ENCODE measurements at places on chromosomes 2 and 18. TPM values are rescaled to one million over a fixed set of nuclear protein-coding genes. Genes with fewer than 3 reads are reported as not detected.

- no peaks in the 10 kb centered on the region for H3K4me1 ChIP-seq
- H3K36me3 ChIP-seq, result no peaks in the 10 kb centered on the region
- H3K27me3 ChIP-seq, result no peaks in the 10 kb centered on the region
- H3K4me3 ChIP-seq, result no peak overlapping the region
Observed at GRCh38 chr2:39685126-39685525, 19.4 kb downstream of the TMEM178A start.

DNA sequence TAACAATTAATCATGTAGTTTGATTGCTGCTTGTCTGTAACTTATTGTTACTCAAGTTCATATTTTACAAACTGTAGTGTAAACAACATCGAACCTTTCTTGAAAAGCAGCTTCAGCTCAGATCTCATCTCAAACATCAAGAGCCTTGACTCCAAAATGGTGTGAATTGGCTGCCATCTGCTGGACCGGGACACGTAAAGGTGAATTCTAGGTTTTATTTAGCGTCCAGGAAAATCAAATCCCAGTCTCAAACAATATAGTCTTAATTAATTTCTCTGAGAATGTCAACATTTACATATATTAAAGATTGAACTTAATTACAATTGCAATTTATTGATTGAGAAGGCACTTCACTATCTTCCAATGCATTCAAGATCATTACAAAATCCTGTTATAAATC, 453.0 kb downstream of the GALR1 start:
- H3K4me3 ChIP-seq, result no peak overlapping the region
- no peak overlapping the region for H3K27ac ChIP-seq
- H3K27me3 ChIP-seq, result no peaks in the 10 kb centered on the region
- H3K4me1 ChIP-seq, result no peaks in the 10 kb centered on the region
- no peaks in the 10 kb centered on the region for H3K36me3 ChIP-seq
- DNase-seq, result no peak

- no peak overlapping the region for H3K4me3 ChIP-seq
- H3K36me3 ChIP-seq, result no peaks in the 10 kb centered on the region
- no peak overlapping the region for H3K27ac ChIP-seq
- H3K4me1 ChIP-seq, result no peaks in the 10 kb centered on the region
Observed at GRCh38 chr2:123953846-123954245, 71.2 kb upstream of the CNTNAP5 start.

- H3K36me3 ChIP-seq, result no peaks in the 10 kb centered on the region
- peaks cover 37% of the 10 kb centered on the region for H3K4me1 ChIP-seq
- peak overlapping the region; percentile 82 for H3K27ac ChIP-seq
- DNase-seq, result no peak
Observed at GRCh38 chr2:47274054-47274782, 119.1 kb upstream of the STPG4 start.

DNA sequence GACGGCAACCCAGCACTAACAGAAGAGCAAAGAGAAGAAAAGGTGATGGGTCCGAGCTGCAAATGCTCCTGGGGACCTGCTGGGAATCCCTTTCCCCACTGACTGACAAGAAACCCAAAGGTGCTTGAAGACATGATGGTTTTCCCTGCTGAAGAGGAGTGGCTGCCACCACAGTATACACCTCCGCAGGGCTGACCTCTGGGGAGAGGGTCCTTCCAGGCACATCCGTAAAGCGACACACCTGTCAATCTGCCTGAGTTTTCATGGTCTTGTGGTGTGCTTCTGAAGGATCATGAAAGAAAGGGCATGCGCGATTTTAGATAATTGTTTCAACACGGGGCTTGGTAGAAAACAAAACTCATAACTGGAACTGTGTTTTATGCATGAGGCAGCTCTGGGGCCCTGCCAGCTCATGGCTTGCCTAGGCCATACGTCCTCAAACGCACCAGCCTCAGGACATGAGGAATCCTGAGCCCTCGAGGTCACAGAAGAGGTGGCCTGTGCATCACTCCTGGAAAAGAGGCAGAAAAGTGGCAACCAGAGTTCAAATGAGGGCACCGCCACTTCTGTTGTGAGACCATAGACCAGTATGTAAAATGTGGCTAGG, 51.8 kb downstream of the SERTAD2 start:
- peaks cover 8% of the 10 kb centered on the region for H3K4me1 ChIP-seq
- DNase-seq, result no peak
- H3K36me3 ChIP-seq, result no peaks in the 10 kb centered on the region
- no peaks in the 10 kb centered on the region for H3K27me3 ChIP-seq

DNA sequence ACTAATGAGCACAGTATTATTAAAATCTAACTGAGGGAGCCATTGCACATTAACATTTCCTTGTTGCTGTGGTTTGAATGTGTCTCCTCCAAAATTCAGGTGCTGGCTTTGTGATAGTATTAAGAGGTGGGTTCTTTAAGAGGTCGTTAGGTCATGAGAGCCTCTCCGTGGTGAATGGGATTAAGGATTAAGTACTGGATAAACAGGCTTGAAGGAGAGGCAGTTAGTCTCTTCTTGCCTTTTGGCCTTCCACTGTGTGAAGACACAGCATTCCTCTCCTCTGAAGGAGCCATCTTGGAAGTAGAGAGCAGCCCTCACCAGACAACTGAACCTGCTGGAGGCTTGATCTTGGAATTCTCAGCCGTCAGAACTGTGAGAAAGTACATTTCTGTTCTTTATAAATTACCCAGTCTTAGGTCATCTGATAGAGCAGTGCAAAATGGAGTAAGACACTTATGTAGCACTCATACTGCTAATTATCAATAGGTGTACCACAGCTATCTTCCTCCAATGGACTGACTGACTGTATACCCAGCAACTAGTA, 182.7 kb downstream of the MYO3B start:
- peaks cover 5% of the 10 kb centered on the region for H3K27me3 ChIP-seq
- H3K4me3 ChIP-seq, result no peak overlapping the region
- H3K36me3 ChIP-seq, result no peaks in the 10 kb centered on the region
- no peak overlapping the region for H3K27ac ChIP-seq

DNA sequence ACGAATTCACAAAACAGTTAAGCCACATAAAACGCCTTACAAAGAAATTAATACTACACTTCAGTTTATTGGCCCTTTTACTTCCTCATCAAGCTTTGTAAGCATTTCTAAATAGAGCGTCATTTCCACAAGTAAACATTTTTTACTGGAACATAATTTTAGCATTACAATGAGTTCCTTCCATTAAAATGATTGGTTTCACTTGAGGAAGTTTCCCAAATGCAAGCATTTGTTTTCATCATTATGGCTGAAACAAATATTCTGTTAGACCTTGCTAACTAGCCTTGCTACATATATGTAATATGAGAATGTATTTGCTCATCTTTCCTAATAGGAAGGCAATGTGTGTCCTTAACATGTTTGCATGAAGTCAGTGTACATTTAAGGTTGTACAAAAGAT, 579.1 kb downstream of the IRS1 start:
- DNase-seq, result no peak
- no peaks in the 10 kb centered on the region for H3K27me3 ChIP-seq
- no peak overlapping the region for H3K4me3 ChIP-seq
- H3K36me3 ChIP-seq, result no peaks in the 10 kb centered on the region
- H3K4me1 ChIP-seq, result no peaks in the 10 kb centered on the region

- peaks cover 8% of the 10 kb centered on the region for H3K4me1 ChIP-seq
- DNase-seq, result no peak
- no peak overlapping the region for H3K27ac ChIP-seq
Observed at GRCh38 chr2:69836316-69836715, 6.9 kb downstream of the GMCL1 start.

DNA sequence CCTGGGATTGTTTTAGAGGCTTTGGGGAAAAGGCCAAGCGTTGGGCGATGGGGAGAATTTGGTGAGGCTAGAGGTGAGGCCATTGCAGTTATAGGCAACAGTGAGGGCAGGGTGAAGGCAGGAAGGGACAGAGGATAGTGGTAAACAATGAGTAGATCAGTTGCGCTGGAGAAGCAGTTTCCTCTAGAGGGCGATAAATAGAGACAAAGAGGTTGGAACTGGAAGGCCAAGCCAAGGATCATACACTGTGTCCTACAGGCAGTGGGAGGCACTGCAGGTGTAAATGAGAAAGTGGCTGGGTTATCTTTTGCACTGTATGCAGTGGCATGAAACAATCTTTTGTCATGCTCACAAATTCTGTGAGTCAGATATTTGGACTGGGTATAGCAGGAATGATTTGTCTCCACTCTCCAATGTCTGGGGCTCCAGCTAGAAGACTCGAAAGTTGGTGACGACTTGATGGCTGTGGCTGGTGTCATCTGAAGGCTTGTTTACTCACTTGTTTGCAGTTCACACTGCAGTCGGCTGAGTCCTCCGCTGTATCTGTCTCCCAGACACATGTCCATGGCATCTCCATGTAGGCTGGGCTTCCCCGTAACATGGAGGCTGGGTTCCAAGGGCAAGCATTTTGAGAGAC, 82.1 kb downstream of the TNP1 start:
- peaks cover 24% of the 10 kb centered on the region for H3K4me1 ChIP-seq
- no peaks in the 10 kb centered on the region for H3K27me3 ChIP-seq
- no peak for DNase-seq
- H3K27ac ChIP-seq, result no peak overlapping the region

DNA sequence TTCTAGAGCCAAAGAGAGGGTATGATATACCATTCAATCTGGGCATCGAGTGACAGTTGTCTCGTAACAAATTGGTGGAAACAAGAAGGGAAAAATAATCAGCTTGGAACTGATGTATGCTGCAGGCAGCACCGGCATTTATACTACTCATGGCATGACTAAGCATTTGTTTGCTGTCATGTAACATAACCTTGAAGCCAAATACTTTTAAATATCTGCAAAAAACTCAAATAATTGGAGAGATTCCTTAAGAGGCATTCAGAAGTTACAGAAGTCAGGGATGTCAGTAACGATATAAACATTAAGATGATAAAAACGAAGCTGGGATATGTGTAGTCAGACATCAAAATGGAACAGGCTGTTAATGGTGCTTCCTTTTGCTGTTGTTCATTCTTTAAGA, 157.3 kb upstream of the MMADHC start:
- no peak overlapping the region for H3K4me3 ChIP-seq
- no peak overlapping the region for H3K27ac ChIP-seq
- no peaks in the 10 kb centered on the region for H3K4me1 ChIP-seq

DNA sequence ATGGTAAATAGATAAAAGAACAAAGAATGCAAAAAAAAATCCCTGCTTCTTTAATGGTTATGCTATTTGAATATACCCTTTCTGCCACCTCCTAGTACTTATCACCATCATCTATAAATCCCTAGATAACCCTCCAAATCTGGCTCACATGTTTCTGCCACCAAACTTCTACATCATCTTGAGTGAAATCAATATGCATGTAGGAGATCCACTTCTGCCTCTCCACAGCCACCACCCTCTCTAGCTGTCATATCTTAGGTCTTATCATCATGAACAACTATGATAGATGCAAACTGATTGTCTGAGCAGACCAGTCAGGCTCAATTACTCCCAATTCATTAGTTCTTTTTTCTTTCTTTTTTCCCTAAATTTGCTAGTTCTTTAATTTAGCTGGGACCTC, 55.3 kb downstream of the STRN start:
- H3K36me3 ChIP-seq, result no peaks in the 10 kb centered on the region
- no peaks in the 10 kb centered on the region for H3K4me1 ChIP-seq
- H3K27ac ChIP-seq, result no peak overlapping the region
- H3K27me3 ChIP-seq, result no peaks in the 10 kb centered on the region
- no peak for DNase-seq
- no peak overlapping the region for H3K4me3 ChIP-seq

DNA sequence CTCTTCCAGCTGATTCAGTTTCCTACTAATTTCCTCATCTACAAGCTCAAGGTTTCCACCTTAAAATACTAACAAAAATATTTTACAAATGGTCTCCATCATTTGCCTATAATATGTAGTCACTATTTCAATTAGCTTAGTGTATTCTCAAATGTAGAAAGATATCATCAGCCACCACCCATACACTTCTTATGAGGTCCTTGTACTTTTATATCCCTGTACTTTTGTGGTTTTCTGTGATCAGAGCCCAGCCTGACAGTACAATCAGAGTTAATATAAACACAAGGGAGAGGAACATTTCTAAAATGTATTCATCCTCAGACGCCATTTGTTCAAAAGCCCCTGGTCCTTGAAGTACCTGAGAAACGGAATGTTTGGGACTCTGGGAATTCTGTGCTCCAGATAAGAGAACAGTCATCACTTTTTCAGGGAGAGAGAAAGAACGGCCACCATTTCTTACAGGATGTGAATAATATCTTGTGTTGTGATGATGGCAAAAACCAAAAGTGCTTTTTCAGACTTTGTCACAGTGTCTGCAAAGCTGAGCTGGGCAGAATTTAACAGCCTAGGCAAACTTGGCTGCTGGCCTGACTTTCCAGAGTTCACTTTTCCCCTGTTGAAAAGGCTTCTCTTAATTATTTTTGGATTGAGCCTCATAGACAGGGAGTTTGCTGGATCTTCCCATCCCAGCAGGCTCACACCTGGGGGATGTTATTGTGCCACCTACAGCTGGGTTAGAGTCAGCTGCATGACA, 361.7 kb upstream of the ACVR2A start:
- no peak overlapping the region for H3K4me3 ChIP-seq
- H3K27me3 ChIP-seq, result no peaks in the 10 kb centered on the region
- no peaks in the 10 kb centered on the region for H3K4me1 ChIP-seq
- no peaks in the 10 kb centered on the region for H3K36me3 ChIP-seq
- DNase-seq, result no peak

- no peaks in the 10 kb centered on the region for H3K27me3 ChIP-seq
- no peak overlapping the region for H3K27ac ChIP-seq
- no peaks in the 10 kb centered on the region for H3K36me3 ChIP-seq
- no peak for DNase-seq
- no peak overlapping the region for H3K4me3 ChIP-seq
Observed at GRCh38 chr2:152781175-152781574, 62.8 kb downstream of the ARL6IP6 start.

GRCh38 chr2:88735133-88735532, 43.7 kb downstream of the RPIA start:
- no peak overlapping the region for H3K4me3 ChIP-seq
- DNase-seq, result no peak
- H3K27ac ChIP-seq, result no peak overlapping the region
- H3K4me1 ChIP-seq, result no peaks in the 10 kb centered on the region
- H3K27me3 ChIP-seq, result no peaks in the 10 kb centered on the region

RBKS gene
- 0.55 TPM for total RNA-seq

CLEC4F gene
- not detected for total RNA-seq

KLHL30 gene
- 0.71 TPM for total RNA-seq

FNDC4 gene
- 6.1 TPM for total RNA-seq

HOXD1 gene
- total RNA-seq, result 0.41 TPM
